ENCODE measurements at places on chromosomes 11 and 22. TPM values are rescaled to one million over a fixed set of nuclear protein-coding genes. Genes with fewer than 3 reads are reported as not detected.

OR8D4 gene
- not detected for total RNA-seq

CD6 gene
- not detected for total RNA-seq

NAALADL1 gene
- 38.2 TPM for total RNA-seq

PATE4 gene
- total RNA-seq = not detected
